OCI-M1 (cell line): ENCODE measurements at places on chromosomes 5 and 9.

- DNase-seq, result peak; percentile 69
Observed at GRCh38 chr9:34332076-34332964, 3.0 kb downstream of the NUDT2 start.

DNA sequence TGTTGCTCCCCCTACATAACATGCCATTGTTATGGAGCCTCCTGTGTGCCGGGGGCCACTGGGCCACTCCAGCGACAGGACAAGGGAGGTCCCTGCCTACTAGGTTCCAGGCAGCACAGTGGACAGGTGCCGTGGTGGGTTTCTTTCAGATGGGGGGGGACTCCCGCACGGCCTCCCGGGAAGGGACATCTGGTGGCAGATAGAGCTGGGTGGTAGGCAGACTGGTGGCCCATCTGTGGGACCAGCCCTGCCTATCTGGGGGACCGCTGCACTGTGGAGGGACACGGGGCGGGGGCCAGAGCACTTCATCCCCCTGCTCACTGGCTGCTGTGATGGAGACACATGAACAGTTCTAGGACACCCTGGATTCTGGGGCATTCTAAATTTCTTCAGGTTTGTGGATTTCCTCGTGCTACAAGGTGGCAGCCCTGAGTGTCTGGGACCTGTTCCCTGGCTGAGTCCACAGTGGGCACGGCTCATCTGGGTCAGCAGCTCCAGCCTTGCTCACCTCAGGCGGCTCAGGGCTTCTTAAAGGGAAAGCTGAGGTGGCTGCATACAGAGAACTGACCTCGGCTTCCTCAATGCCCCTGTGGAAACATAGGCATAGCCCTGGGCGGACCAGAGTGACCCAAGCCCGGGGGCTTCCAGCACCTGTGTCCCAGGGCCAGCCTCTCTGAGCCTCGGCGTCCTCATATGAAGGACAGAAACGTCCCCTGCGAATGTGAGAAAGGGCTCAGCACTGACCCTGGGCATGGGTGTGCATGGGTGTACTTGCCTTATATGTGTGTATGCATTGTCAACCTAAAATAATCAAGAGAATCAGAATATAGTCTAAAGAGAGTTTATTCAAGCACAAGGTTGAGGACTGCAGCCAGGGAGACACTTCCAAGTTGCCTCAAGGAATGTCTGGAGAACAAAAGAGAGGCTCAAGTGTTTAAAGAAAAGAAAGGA, 22.5 kb downstream of the FGD3 start:
- DNase-seq, result no peak

DNA sequence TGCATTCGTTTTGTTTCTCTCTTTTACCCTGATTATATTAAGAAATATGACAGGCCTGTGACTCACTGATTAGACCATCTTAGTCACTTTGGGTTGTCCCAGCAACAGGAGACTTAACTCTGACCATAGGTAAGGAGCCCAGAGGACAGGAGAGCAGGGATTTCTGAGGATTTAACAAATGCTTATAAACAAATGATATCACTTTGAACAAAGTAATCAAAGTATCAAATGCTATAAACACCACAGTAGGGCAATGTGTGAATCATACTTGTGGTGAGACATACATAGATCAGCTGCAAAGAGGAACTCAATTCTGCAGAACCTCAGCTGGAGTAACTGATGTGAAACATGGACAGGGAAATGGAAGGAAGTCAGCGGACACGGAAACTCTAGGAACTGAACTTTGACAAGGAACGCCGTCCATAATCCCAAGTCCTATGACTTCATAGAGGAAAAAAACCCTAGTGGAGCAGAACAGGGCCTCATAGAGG, 190.6 kb upstream of the MSX2 start:
- peak; percentile 24 for DNase-seq

DNA sequence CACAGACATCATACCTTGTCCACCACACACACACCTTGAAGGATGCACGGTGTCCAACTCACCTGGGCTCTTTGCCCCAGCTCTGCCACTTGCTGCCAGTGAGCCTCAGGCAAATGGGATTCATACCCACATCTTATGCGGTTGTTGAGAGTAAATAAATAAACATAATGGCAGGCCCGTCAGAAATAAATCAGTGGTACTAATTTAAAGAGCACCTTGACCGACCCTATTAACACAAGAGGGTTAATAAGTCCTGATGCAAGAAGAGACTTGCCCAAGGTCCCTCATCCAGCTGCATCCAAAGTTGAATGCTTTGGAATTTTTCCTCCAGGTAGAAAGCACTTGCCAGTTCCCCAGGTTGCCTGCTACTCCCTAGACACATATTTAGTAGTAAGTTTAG, 11.6 kb upstream of the AKNA start:
- DNase-seq, result no peak

- DNase-seq, result no peak
Observed at GRCh38 chr9:40928803-40929487, 199.5 kb downstream of the FOXD4L6 start.

GRCh38 chr9:131635285-131635684, 90.0 kb downstream of the PRRT1B start:
- peak; percentile 95 for DNase-seq

- DNase-seq, result peak; percentile 75
Observed at GRCh38 chr5:131635684-131636572, 899 bp upstream of the RAPGEF6 start.

- peak; percentile 55 for DNase-seq
Observed at GRCh38 chr9:110170357-110171257, 37.4 kb downstream of the C9orf152 start.

DNA sequence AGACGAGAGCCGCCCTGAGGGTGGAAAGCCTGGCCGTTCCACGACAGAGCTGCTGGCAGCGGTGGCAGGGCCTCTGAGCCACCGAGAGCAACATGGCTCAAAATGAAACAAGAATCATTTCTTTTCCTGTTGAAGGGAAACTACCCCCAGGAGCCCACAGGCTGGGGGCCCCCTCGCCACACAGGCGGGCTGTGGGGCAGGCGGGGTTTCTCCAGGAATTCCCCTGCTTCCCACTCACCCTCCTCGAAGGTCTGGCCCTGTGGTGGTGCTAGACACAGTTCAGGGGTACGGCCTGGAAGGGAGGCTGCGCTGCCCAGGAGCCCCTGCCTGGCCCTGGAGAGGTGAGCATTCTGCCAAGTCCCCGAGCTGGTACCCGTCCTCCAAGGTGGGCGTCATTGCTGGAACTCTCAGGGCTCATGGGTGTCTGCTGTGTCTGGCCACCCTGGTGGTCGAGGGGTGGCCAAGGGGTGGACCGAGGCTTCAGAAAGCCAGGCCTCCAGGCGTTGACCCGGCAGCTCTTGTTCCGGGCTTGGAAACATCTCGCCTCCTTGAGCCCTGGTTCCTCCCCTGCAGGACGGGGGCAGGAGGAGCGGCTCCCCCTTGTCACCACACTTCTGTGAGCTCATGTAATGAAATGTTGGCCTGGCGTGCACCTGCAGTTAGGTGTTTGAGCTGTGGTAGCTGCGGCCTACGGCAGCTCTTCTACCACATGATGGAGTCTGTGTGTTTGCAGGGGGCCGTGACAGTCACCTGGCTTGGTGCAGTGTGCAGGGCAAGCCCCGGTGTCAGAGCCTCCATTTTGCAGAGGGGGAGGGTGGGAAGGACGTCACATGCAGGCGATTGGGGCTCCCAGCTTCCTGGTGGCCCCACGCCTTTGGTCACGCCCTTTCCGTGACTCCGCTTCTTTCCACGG, 65.3 kb downstream of the RXRA start:
- no peak for DNase-seq

DNA sequence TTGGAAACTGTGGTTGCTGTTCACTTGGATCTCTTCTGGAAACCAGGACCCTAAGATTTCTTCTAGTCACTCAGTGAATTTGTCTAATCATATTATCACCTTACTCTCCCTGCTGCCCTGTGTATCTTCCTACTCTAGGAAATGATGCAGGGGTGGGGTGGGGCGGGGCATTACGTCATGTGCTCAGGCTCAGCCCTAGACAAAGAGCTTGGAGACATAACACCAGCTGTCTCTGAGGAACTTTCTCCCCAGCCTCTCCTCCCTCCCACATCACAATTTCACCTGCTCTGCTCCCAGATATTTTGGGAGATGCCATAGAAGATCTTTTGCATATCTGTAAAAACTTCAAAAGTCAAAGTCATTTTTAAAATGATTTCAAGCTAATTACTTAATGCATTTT, 470.4 kb downstream of the ZSWIM6 start:
- peak; percentile 2 for DNase-seq

GRCh38 chr9:77832639-77833038, 184.5 kb upstream of the GNA14 start:
- DNase-seq, result no peak

GRCh38 chr5:32233220-32233695, 59.1 kb upstream of the GOLPH3 start:
- DNase-seq, result no peak

DNA sequence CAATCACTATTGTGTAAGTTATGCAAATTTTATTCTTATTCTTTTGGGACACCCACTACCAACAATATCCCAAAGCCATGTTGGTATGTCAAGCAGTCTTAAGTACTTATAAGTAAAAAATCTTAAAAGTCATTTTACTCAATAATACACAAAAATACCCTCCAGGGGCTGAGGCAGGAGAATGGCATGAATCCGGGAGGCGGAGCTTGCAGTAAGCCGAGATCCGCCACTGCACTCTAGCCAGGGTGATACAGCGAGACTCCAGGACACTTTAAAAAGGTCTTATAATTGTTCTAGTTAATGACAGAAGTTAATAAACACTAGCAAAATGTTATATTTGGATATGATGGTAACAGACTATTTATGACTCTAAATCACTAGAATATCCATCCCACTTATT, 16.8 kb downstream of the CLINT1 start:
- no peak for DNase-seq

DNA sequence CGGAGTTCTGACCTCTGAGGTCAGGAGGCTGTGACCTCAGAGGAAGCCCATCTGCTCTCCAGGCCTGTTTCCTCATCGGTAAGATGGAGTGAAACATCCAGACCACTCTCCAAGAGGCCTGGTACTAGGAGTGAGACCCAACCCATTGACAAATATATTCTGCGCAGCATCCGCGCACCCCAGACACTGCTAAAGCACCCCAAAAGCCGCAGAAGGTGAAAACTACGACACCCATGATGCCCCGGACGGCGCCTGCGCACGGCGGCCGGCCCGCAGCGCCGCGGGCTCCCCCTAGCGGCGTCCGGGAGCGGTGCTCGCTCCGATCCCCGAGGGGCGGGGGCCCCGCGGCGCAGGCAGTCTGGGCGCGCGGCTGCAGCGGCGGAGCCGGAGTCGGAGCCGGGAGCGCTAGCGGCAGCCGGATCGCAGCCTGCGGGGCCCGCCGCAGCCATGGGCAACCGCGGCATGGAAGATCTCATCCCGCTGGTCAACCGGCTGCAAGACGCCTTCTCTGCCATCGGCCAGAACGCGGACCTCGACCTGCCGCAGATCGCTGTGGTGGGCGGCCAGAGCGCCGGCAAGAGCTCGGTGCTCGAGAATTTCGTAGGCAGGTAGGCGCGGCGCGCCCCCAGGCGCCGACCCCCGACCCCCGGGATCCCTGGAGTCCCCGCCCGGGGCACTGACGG, at the start of gene DNM1:
Gene DNM1, plus strand, starts transcription at position 356 of the 683 bp plus-strand sequence. Its CDS starts 92 bp downstream, at position 448.
- DNase-seq, result peak; percentile 86

- DNase-seq, result no peak
Observed at GRCh38 chr5:38827525-38827924, 18.3 kb upstream of the OSMR start.

- DNase-seq, result no peak
Observed at GRCh38 chr5:118960557-118960956, 27.8 kb downstream of the DTWD2 start.

DNA sequence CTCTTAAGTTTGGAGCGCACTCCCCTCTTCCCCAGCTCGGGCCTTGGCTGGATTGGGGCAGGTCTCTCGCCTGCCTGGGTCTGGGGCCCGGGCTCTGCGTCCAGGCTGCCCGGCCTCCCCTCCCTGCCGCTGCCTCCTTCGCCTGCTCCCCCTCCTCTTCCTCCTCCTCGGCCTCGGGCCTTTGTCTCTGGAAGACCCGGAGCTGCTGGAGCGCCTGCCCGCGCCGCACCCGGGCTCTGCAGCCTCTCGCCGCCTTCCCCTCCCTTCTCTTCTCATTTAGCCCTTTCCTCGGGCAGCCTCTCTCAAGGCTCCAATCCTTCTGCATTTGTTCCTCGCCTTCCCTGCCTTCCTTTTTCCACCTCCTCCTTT, 218.5 kb downstream of the C9orf50 start:
- DNase-seq, result no peak

DNA sequence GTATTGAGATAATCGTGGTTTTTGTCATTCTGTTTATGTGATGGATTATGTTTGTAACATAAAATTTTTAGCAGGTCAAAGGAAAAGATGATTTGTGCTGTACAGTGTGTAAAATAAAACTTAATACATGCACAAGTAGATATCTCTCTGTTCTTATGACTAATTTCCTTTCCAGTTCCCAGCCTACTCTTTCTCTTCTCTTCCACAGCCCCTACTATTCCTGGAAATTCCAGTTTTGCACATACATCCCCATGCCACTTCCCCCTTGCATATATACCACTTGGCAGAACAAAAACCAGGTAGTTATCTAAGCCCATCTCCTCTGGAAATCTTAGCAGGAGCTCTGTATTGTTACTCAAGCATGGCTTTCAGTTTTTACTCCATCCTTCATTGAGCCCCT, 20.2 kb downstream of the TEK start:
- DNase-seq, result no peak

DNA sequence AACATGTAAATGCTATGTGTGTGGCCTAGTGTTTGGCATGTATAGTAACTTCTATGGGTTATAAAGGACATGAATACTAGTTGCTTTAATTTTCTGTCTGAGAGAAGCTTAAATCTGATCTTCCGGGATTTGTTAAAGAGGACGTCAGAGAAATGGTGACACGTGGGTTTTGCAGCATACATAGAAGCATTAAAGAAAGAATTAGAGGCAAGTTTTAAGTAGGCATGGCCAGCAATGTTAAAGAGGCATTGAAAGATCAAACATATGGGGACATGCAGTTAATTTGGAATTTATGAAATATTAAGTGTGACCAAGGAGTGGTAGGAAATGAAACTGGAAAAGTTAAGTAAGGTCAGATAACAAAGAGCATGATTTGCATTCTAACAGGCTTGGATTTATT, 311.4 kb upstream of the RIOK2 start:
- no peak for DNase-seq

DNA sequence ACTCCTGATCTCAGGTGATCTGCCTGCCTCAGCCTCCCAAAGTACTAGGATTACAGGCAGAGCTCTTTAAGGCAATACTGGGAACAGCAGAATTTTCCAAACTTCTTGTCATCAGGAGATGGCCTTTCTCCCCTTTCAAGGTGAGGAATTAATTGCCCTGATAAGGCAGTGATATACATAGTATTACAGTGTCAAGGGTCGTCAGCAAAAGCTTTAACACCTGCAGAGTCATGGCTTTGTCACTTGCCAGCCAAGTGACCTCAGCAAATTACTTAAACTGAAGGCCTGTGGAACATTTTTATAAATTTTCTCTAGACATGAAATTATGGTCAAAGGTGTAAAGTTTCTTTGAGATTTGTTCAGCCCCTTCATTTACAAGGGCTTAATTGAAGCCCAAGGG, 59.5 kb downstream of the FBXO38 start:
- DNase-seq, result no peak

GRCh38 chr5:163459462-163459818, 462 bp downstream of the NUDCD2 start:
- no peak for DNase-seq
